ENCODE measurements at places on chromosomes 12 and 14. TPM values are rescaled to one million over a fixed set of nuclear protein-coding genes. Genes with fewer than 3 reads are reported as not detected.

DNA sequence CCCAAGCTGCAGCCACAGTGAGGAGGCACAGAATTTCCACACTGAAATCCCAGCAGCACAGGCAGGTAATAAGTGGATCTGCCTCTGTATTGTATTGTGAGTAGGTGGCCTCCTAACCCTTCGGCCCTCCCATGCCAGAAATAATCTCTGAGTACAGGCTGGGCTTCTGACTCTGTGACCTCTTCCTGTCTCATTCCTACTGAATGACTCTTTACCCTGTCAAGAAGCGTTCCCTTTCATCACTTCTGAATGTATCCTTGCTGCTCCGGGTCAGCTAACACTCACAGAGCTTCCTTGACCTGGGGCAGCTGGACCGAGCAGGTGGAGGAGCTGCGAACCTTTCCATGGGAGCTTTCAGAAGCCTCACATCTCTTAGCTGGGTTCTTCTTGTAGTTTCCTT, 119.6 kb downstream of the SLC8A3 start:
- peak; percentile 6 for DNase-seq

The CLEC14A gene
- total RNA-seq, result not detected

The LTBP2 gene
- 322 TPM for total RNA-seq

The TUNAR gene
- not detected for total RNA-seq

DNA sequence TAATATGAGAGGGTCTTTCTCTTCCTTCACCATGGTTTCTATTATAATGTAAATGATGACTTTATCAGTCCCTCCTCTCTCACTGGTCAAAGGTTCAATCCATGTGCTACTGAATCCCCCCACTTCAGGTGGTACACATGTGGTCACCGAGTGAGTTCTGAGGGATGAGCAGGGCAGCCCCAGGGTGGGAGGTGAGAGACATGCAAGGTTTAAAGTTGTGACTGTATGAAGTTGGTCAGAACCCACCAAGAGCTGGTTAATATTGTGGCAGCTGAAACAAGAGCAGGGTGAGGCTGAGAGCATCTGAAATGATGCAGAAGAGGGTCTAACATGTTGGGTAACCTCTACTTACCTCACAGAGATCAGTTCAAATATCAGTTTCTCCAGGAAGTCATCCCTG, 444.7 kb upstream of the FBXO33 start:
- no peak for DNase-seq

- no peak for DNase-seq
Measured at GRCh38 chr12:30640392-30640791, 55.3 kb downstream of the IPO8 start.

DNA sequence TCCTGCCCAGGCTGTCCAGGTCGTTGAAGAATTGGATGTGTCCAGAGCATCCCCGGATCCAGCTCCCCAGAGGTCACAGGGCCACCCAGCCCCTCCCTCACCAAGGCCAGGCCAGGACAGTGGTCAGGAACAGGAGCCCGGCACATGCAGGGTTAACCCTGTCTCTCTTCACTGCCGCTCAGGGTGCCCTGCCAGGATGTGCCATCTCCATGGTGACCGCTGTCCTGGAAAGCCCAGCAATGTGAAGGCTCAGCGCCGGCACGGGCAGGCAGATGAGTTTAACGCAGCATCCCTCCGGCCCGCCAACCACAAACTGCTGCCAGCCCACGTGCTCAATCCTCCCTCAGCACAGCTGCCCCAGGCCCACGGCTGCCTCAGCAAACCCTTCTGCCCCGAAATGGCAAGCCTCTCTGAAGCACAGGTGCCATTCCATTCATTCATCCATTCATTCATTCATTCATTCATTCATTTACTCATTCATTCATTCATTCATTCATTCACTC, 4.4 kb downstream of the TMEM179 start:
- DNase-seq, result peak; percentile 4

Data from mammary epithelial cell (primary cell).